ENCODE measurements at places on chromosomes 16 and 17. TPM values are rescaled to one million over a fixed set of nuclear protein-coding genes. Genes with fewer than 3 reads are reported as not detected.

The ASPSCR1 gene
- 25.8 TPM for total RNA-seq

The SLC47A2 gene
- total RNA-seq: not detected

The TBC1D3B gene
- 0.37 TPM for total RNA-seq

The ADAD2 gene
- not detected for total RNA-seq

The AANAT gene
- not detected for total RNA-seq

The DOC2A gene
- 0.20 TPM for total RNA-seq

The PMM2 gene
- total RNA-seq: 33.4 TPM

The PRKCB gene
- not detected for total RNA-seq

The SEPTIN1 gene
- total RNA-seq: 0.20 TPM

The CSH1 gene
- not detected for total RNA-seq

The UMOD gene
- total RNA-seq: not detected

The CCL16 gene
- not detected for total RNA-seq

The ACACA gene
- 88.0 TPM for total RNA-seq

The LLGL2 gene
- not detected for total RNA-seq

The SLC12A3 gene
- not detected for total RNA-seq

The CPHXL2 gene
- total RNA-seq: not detected

The C1QTNF8 gene
- not detected for total RNA-seq

The KRT222 gene
- total RNA-seq: 0.20 TPM

The NPW gene
- 1.5 TPM for total RNA-seq

The TBC1D3G gene
- not detected for total RNA-seq

The KRT33B gene
- not detected for total RNA-seq

The CBLN1 gene
- total RNA-seq: not detected

The TNS4 gene
- total RNA-seq: not detected

The KRTAP3-1 gene
- total RNA-seq: not detected
